ENCODE measurements at places on chromosomes 7 and 10.
A peak's percentile ranks its signal among the peaks of the same experiment; 100 is the strongest.

GRCh38 chr10:79403441-79404230 is 41.8 kb downstream of the ZCCHC24 start:
- H3K27me3 ChIP-seq, result peaks cover 5% of the 10 kb centered on the region
- peaks cover 90% of the 10 kb centered on the region for H3K4me1 ChIP-seq
- H3K4me3 ChIP-seq, result peak overlapping the region; percentile 61
- H3K36me3 ChIP-seq, result no peaks in the 10 kb centered on the region
- peak overlapping the region; percentile 97 for H3K27ac ChIP-seq
- peak; percentile 33 for DNase-seq

- H3K4me3 ChIP-seq, result no peak overlapping the region
- no peaks in the 10 kb centered on the region for H3K36me3 ChIP-seq
- H3K27me3 ChIP-seq, result no peaks in the 10 kb centered on the region
- DNase-seq, result no peak
Measured at GRCh38 chr7:148173369-148173768, 417.2 kb upstream of the C7orf33 start.

DNA sequence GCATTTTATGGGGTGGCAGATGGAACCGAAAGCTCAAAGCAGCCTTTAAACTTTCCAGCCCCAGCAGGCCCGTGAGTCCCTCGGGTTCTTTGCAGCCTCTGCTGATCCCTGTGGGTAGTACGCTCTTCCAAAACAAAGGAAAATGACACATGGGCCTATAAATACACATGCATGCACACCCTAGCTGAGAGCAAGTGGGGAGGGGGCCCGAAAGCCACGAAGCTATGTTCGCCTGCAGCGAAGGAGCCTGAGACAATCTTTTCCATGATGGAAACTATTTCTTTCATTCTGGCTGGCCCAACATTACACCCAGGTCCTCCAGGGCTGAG is 32.2 kb downstream of the CALML5 start:
- H3K4me1 ChIP-seq, result peaks cover 34% of the 10 kb centered on the region
- H3K27ac ChIP-seq, result no peak overlapping the region
- H3K27me3 ChIP-seq, result peaks cover 8% of the 10 kb centered on the region
- no peak overlapping the region for H3K4me3 ChIP-seq

GRCh38 chr10:14588084-14588937 is 186.4 kb downstream of the FAM107B start:
- H3K36me3 ChIP-seq, result peaks cover 22% of the 10 kb centered on the region
- peak overlapping the region; percentile 40 for H3K27ac ChIP-seq
- DNase-seq, result no peak
- H3K4me3 ChIP-seq, result no peak overlapping the region
- H3K4me1 ChIP-seq, result peaks cover 39% of the 10 kb centered on the region
- peaks cover 4% of the 10 kb centered on the region for H3K27me3 ChIP-seq

- peaks cover 3% of the 10 kb centered on the region for H3K27me3 ChIP-seq
- H3K4me3 ChIP-seq, result no peak overlapping the region
- no peak for DNase-seq
- peaks cover 19% of the 10 kb centered on the region for H3K4me1 ChIP-seq
- H3K36me3 ChIP-seq, result no peaks in the 10 kb centered on the region
- no peak overlapping the region for H3K27ac ChIP-seq
Measured at GRCh38 chr7:36355490-36355889, 34.2 kb upstream of the ANLN start.

GRCh38 chr7:133477791-133478190 is 224.9 kb downstream of the EXOC4 start:
- peaks cover 11% of the 10 kb centered on the region for H3K4me1 ChIP-seq
- peaks cover 12% of the 10 kb centered on the region for H3K36me3 ChIP-seq
- H3K27ac ChIP-seq, result no peak overlapping the region
- H3K27me3 ChIP-seq, result no peaks in the 10 kb centered on the region
- no peak overlapping the region for H3K4me3 ChIP-seq

DNA sequence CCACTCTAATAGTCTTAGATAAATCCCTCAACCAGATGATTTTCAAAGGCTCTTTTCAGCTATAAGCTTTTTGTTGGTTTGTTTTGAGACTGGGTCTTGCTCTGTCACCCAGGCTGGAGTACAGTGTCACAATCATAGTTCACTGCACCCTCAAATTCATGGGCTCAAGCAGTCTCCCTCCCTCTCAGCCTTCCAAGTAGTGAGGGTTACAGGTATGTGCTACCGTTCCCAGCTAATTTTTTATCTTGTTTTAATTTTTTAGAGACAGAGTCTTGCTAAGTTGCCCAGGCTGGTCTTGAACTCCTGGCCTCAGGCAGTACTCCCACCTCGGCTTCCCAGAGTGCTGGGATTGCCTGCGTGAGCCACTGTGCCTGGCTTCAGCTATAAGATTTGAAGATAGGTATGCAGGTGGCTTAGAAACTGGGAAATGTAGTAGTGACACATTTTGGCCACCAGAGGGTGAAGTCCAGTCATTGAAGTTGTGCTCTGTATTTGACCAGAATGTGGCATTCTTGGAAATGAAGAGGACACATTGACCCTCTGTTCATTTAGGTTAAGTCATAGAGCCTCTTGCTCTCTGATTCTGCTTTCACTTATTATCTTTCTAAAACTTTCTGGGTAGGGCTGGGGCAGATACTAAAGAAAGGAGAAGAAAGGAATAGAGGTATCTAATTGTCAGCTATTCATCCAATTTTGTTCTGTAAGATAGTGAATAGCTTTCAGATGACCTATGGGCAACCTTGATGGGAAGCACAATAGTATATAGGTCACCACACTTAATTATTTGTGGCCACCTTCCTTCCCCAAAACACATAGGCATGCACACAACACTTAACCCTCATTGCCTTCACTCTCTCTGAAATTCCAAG is 36.0 kb downstream of the R3HCC1L start:
- H3K4me3 ChIP-seq, result no peak overlapping the region
- H3K4me1 ChIP-seq, result peaks cover 56% of the 10 kb centered on the region
- H3K27ac ChIP-seq, result no peak overlapping the region
- peak; percentile 49 for DNase-seq

GRCh38 chr7:77867537-77867865 is 68.9 kb downstream of the PHTF2 start:
- H3K27ac ChIP-seq, result no peak overlapping the region
- H3K4me3 ChIP-seq, result no peak overlapping the region
- no peaks in the 10 kb centered on the region for H3K27me3 ChIP-seq
- peaks cover 5% of the 10 kb centered on the region for H3K4me1 ChIP-seq
- peaks cover 34% of the 10 kb centered on the region for H3K36me3 ChIP-seq
- DNase-seq, result no peak
